ENCODE measurements at places on chromosomes 5 and 9. TPM values are rescaled to one million over a fixed set of nuclear protein-coding genes. Genes with fewer than 3 reads are reported as not detected.

The LCN15 gene
- 6.1 TPM for polyA plus RNA-seq

The SLC25A2 gene
- 0.22 TPM for polyA plus RNA-seq

The ROR2 gene
- 0.44 TPM for polyA plus RNA-seq

The CARTPT gene
- polyA plus RNA-seq, result not detected

The KCNT1 gene
- 3.1 TPM for polyA plus RNA-seq

DNA sequence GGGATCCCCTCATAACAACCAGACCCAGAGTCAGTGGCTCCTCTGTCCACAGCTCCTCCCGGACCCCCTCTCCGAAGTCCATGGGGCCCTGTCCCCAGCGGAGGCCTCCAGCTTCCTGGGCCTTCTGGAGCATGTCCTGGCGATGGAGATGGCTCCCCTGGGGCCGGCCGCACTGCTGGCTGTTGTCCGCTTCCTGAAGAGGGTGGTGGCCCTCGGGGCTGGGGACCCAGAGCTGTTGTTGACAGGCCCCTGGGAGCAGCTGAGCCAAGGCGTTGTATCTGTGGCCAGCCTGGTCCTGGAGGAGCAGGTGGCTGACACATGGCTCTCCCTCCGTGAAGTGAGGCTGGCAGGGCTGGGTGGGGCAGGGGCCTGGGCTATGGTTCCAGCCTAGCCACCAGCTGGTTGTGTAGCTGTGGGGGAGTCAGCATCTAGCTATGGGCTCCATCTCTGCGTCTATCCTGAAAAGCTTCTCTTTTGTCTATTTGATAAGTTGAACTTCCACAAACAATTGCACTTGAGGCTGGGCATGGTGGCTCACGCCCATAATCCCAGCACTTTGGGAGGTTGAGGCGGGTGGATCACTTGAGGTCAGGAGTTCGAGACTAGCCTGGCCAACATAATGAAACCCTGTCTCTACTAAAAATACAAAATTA lies 4.7 kb downstream of the ADGRD2 start:
- peaks cover 9% of the 10 kb centered on the region for H3K4me1 ChIP-seq
- peaks cover 51% of the 10 kb centered on the region for H3K27me3 ChIP-seq
- DNase-seq, result no peak
- H3K27ac ChIP-seq, result no peak overlapping the region
- H3K36me3 ChIP-seq, result no peaks in the 10 kb centered on the region
- H3K4me3 ChIP-seq, result no peak overlapping the region

DNA sequence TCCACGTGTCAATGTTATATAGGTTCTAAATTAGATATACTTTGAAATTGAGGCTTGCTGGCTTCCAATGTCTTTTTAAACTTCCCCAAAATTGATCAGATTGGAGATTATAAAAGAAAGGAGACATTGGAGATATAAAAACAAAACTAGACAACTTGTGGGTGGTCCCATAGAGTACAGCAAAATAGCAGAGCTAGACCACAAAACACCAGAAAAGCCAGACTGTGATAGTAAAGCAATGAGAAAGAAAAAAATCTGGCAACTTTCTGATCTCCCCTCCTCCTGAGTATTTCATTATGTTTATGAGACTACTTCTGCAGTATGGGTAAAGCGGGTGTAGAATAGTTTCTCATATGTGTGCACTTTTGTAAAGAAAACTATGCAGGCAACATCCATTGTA lies 713.8 kb upstream of the MEF2C start:
- H3K4me3 ChIP-seq, result no peak overlapping the region
- no peaks in the 10 kb centered on the region for H3K36me3 ChIP-seq
- H3K27me3 ChIP-seq, result no peaks in the 10 kb centered on the region
- no peaks in the 10 kb centered on the region for H3K4me1 ChIP-seq
- DNase-seq, result no peak

- H3K4me3 ChIP-seq, result no peak overlapping the region
- H3K4me1 ChIP-seq, result no peaks in the 10 kb centered on the region
- no peak for DNase-seq
- H3K27ac ChIP-seq, result no peak overlapping the region
- no peaks in the 10 kb centered on the region for H3K27me3 ChIP-seq
Measured at GRCh38 chr5:98330871-98331270, 442.6 kb upstream of the RGMB start.

DNA sequence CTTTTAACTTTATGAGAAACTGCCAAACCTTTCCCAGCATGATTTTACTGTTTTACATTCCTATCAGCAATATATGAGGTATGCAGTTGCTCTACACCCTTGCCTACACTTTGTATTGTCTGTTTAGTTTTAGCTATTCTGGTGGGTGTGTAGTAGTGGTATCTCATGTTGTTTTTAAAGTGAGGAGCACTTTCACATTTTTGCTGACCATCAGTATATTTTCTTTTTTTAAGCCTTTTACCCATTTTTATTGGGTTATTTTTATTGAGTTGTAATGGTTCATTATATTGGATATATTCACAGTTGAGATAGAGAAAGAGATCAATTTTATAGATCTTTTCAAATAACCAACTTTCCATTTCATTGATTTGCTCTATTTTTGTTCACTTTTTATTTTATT lies 102.4 kb downstream of the BARX1 start:
- no peaks in the 10 kb centered on the region for H3K36me3 ChIP-seq
- H3K4me3 ChIP-seq, result no peak overlapping the region
- DNase-seq, result no peak
- no peaks in the 10 kb centered on the region for H3K4me1 ChIP-seq
- no peak overlapping the region for H3K27ac ChIP-seq
- H3K27me3 ChIP-seq, result peaks cover 21% of the 10 kb centered on the region

- no peaks in the 10 kb centered on the region for H3K4me1 ChIP-seq
- H3K27ac ChIP-seq, result no peak overlapping the region
- H3K4me3 ChIP-seq, result no peak overlapping the region
Measured at GRCh38 chr9:85895685-85896084, 45.3 kb upstream of the NAA35 start.

GRCh38 chr9:135574331-135574730 lies 12.8 kb downstream of the PAEP start:
- H3K4me3 ChIP-seq, result no peak overlapping the region
- no peaks in the 10 kb centered on the region for H3K4me1 ChIP-seq
- no peak overlapping the region for H3K27ac ChIP-seq
- no peak for DNase-seq

GRCh38 chr5:133828722-133829121 lies 139.7 kb downstream of the C5orf15 start:
- H3K27ac ChIP-seq, result no peak overlapping the region
- H3K4me3 ChIP-seq, result no peak overlapping the region
- no peaks in the 10 kb centered on the region for H3K36me3 ChIP-seq
- peaks cover 18% of the 10 kb centered on the region for H3K27me3 ChIP-seq
- no peak for DNase-seq

DNA sequence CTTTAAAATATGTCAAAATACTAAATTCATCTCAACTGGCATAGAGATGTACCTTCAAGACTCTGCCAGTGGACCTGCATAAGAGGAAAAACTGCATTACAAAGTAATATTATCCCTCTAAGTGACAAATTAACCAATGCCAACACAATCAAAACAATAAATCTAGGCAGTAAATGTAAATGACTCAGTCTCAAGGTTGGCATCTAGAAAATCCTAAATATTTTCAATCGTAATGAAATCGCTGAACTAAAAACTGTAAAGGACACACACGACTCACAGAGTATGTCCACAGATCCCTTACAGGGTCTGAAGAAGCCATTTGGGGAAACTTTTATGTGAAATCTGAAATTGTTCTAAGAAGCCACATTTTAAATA lies 31.2 kb downstream of the ERMP1 start:
- no peaks in the 10 kb centered on the region for H3K27me3 ChIP-seq
- no peak overlapping the region for H3K4me3 ChIP-seq
- DNase-seq, result no peak
- H3K27ac ChIP-seq, result no peak overlapping the region
- peaks cover 41% of the 10 kb centered on the region for H3K36me3 ChIP-seq
- no peaks in the 10 kb centered on the region for H3K4me1 ChIP-seq

DNA sequence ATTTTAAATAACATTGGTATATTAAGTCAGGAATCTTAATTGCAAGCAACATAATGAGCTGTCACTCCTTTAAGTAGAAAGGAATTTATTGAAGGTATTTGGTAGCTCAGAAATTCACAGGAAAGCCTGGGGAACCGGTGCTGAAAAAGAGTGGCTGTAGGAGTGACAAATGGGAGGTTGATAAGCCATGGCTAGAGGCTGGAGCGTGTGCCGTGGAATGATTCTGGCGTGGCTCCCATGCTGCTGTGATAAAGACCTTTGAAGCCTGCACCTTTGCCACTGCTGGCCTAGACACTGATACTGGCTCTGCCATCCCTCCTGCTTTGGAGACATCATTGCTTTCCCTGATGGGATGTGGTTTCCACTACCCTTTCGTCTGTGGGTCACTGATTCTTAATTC lies 65.7 kb upstream of the ATG10 start:
- no peaks in the 10 kb centered on the region for H3K27me3 ChIP-seq
- peaks cover 18% of the 10 kb centered on the region for H3K4me1 ChIP-seq
- peak; percentile 6 for DNase-seq

- H3K27me3 ChIP-seq, result no peaks in the 10 kb centered on the region
- no peak overlapping the region for H3K4me3 ChIP-seq
- H3K4me1 ChIP-seq, result no peaks in the 10 kb centered on the region
- no peak for DNase-seq
Measured at GRCh38 chr5:176497852-176498251, 39.4 kb downstream of the RNF44 start.

DNA sequence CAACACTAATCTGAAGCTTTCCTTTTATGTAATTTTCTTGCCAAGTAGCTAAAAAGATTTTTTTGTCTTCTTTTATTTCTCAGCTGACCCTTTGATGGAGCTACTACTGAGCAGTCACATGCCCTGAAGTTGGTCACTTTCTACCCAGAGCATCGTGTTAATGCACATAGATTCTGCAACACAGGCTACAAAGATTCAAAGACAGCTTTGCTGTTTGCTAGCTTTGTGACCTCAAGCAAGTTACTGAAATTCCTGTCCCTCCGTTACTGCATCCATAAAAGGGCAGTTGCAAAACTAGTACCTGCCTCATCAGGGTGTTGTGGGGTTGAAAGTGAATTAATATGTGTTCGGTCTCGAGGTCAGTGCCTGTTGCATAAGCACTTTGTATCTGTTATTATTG lies 179.9 kb downstream of the GAS1 start:
- no peak overlapping the region for H3K27ac ChIP-seq
- H3K4me3 ChIP-seq, result no peak overlapping the region
- no peaks in the 10 kb centered on the region for H3K36me3 ChIP-seq

DNA sequence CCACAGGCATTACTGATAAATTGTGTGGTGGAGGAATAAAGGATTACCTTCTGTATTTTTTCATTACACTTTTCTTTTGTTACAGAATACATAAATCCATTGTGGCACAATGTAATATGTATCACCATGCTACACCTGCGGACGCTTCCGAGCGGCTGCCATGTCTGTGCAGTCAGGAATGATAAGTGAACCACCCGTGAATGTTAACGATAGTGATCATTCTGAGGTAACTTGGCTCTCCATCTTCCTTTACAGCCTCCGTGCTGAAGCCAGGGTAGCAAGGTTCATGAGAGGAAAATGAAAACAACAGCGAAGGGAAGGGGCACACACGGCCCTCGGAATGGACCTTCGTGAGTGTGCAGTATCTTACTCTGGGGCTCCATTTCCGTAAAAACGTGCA lies 161.2 kb downstream of the MAPKAP1 start:
- H3K4me3 ChIP-seq, result no peak overlapping the region
- H3K4me1 ChIP-seq, result peaks cover 46% of the 10 kb centered on the region
- no peaks in the 10 kb centered on the region for H3K27me3 ChIP-seq
- no peak for DNase-seq

- H3K36me3 ChIP-seq, result no peaks in the 10 kb centered on the region
- no peaks in the 10 kb centered on the region for H3K4me1 ChIP-seq
- no peak overlapping the region for H3K27ac ChIP-seq
- DNase-seq, result peak; percentile 28
- no peaks in the 10 kb centered on the region for H3K27me3 ChIP-seq
Measured at GRCh38 chr5:152349683-152350526, 55.2 kb downstream of the NMUR2 start.

GRCh38 chr9:112074250-112075008 lies 100.7 kb downstream of the SUSD1 start:
- no peaks in the 10 kb centered on the region for H3K27me3 ChIP-seq
- peak; percentile 23 for DNase-seq
- peak overlapping the region; percentile 65 for H3K27ac ChIP-seq
- H3K4me1 ChIP-seq, result peaks cover 43% of the 10 kb centered on the region
- H3K36me3 ChIP-seq, result peaks cover 7% of the 10 kb centered on the region

DNA sequence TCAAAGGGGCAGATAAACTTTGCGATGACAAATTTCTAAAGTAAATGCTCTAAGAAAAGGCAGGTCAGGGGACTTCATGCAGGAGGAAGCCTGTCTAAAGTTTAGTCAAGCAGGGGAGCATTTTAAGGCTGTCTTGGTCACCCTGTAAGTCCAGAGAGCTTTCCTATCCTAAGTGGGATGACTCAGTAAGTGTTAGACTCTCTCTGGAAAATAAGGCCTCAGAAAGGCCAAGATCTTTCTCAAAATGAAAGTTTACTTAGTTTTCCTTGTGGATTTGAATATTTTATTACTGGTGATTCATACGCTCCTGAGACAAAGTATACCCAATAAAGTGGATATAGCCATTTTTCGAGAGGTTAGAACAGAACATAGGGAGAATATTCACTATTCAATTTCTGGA lies 806.9 kb upstream of the CDH9 start:
- no peaks in the 10 kb centered on the region for H3K4me1 ChIP-seq
- H3K27me3 ChIP-seq, result no peaks in the 10 kb centered on the region
- no peak overlapping the region for H3K4me3 ChIP-seq
